A549 treated with DMSO at 1 μM for 4 hours (cell line): ENCODE measurements at places on chromosomes 12 and 14. TPM values are rescaled to one million over a fixed set of nuclear protein-coding genes. Genes with fewer than 3 reads are reported as not detected.

ART4 gene
- total RNA-seq, result not detected in 5 replicates

RFC5 gene
- total RNA-seq, result 41.4 to 47.4 TPM (median 45.8 TPM) in 5 replicates

PAPLN gene
- total RNA-seq, result 6.5 to 10.9 TPM (median 9.9 TPM) in 5 replicates

KCNMB4 gene
- total RNA-seq, result 0.12 to 0.26 TPM (median 0.15 TPM) in 5 replicates

TBC1D30 gene
- 1.9 to 2.5 TPM (median 2.0 TPM) in 5 replicates for total RNA-seq

EEA1 gene
- total RNA-seq, result 4.6 to 8.6 TPM (median 7.8 TPM) in 5 replicates

FGF6 gene
- not detected in 5 replicates for total RNA-seq

MCRS1 gene
- total RNA-seq, result 62.7 to 71.4 TPM (median 66.5 TPM) in 5 replicates

PTCSC3 gene
- not detected in 5 replicates for total RNA-seq

RIN3 gene
- 21.6 to 27.3 TPM (median 25.1 TPM) in 5 replicates for total RNA-seq

KRT80 gene
- 53.8 to 71.0 TPM (median 63.0 TPM) in 5 replicates for total RNA-seq

GCH1 gene
- 3.2 to 4.5 TPM (median 3.8 TPM) in 5 replicates for total RNA-seq

SPTLC2 gene
- total RNA-seq, result 25.7 to 32.9 TPM (median 28.0 TPM) in 5 replicates

HOXC12 gene
- total RNA-seq, result not detected in 5 replicates

CLEC1B gene
- not detected in 5 replicates for total RNA-seq

TEX52 gene
- total RNA-seq, result not detected in 5 replicates

RTN1 gene
- not detected in 5 replicates for total RNA-seq

GLT8D2 gene
- total RNA-seq, result 0.22 to 0.37 TPM (median 0.29 TPM) in 4 of 5 replicates, not detected in the other

DDHD1 gene
- total RNA-seq, result 6.2 to 8.2 TPM (median 7.7 TPM) in 5 replicates

CISTR gene
- total RNA-seq, result not detected in 5 replicates

FOXG1 gene
- total RNA-seq, result 0.08 to 0.15 TPM (median 0.09 TPM) in 5 replicates

MYO1H gene
- not detected in 5 replicates for total RNA-seq

KLRB1 gene
- total RNA-seq, result not detected in 5 replicates

SCN8A gene
- 1.4 to 2.5 TPM (median 2.1 TPM) in 5 replicates for total RNA-seq

MAP1LC3B2 gene
- 1.1 to 2.2 TPM (median 1.5 TPM) in 5 replicates for total RNA-seq

PTGR2 gene
- total RNA-seq, result 6.7 to 11.8 TPM (median 9.6 TPM) in 5 replicates

SLC38A2 gene
- 87.4 to 142 TPM (median 122 TPM) in 5 replicates for total RNA-seq

TAS2R30 gene
- not detected in 5 replicates for total RNA-seq

MYL6B gene
- total RNA-seq, result 75.2 to 83.1 TPM (median 78.1 TPM) in 5 replicates

TOGARAM1 gene
- 7.1 to 10.8 TPM (median 8.2 TPM) in 5 replicates for total RNA-seq

ANKRD33 gene
- 0.05 to 0.06 TPM in 2 of 5 replicates, not detected in the others for total RNA-seq

TEP1 gene
- total RNA-seq, result 10.0 to 11.9 TPM (median 10.7 TPM) in 5 replicates

SERPINA9 gene
- 0.13 to 0.15 TPM in 2 of 5 replicates, not detected in the others for total RNA-seq

STAC3 gene
- 0.16 to 0.57 TPM (median 0.27 TPM) in 5 replicates for total RNA-seq

RPS6KL1 gene
- total RNA-seq, result 0.33 to 0.92 TPM (median 0.52 TPM) in 5 replicates

CLEC4A gene
- total RNA-seq, result 0.12 to 0.37 TPM (median 0.19 TPM) in 3 of 5 replicates, not detected in the others

MYH6 gene
- not detected in 5 replicates for total RNA-seq

DCAF11 gene
- 21.0 to 25.3 TPM (median 21.5 TPM) in 5 replicates for total RNA-seq

KRT79 gene
- total RNA-seq, result 0.08 to 0.20 TPM (median 0.10 TPM) in 3 of 5 replicates, not detected in the others

RNASE12 gene
- not detected in 5 replicates for total RNA-seq

AQP6 gene
- 0.02 to 0.05 TPM in 2 of 5 replicates, not detected in the others for total RNA-seq

SLC5A8 gene
- total RNA-seq, result not detected in 5 replicates

PTHLH gene
- total RNA-seq, result 37.6 to 41.9 TPM (median 40.6 TPM) in 5 replicates

GPX2 gene
- total RNA-seq, result 182 to 299 TPM (median 204 TPM) in 5 replicates

TIMELESS gene
- total RNA-seq, result 35.0 to 42.2 TPM (median 41.8 TPM) in 5 replicates
